ENCODE measurements at places on chromosomes 16 and 17.

DNA sequence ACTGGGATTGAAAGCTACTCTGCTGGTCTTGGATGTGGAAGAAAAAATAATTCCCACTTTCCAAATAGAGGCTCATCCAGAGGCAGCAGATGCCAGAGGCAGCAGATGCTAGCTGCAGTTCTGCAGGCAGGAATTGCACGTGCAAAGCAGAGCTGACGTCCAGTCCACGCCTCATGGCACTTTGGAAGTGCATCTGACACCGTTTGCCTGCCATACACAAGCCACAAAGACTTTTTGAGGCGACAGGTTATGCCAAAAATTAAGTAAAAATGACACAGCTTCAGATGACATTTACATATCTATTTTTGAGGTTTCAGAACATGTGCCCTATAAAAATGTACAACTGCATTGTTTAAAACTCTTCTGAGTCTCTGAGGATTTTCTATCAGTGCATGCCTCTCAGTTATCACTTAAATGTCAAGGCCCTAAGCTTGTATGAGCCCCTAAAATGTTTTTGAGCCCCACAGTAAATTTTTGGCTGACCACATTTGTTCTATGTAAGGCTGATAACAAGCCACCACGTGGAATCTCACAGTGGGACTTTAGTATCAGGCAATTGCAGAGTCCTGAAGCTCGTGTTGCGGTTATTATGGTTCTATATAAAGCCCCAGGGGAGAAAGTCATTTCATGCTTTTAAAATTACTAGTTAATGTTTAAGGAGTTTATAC, 239.2 kb downstream of the PRKCA start:
- DNase-seq = no peak

- DNase-seq = no peak
Observed at GRCh38 chr16:55285586-55285985, 38.4 kb upstream of the IRX6 start.

DNA sequence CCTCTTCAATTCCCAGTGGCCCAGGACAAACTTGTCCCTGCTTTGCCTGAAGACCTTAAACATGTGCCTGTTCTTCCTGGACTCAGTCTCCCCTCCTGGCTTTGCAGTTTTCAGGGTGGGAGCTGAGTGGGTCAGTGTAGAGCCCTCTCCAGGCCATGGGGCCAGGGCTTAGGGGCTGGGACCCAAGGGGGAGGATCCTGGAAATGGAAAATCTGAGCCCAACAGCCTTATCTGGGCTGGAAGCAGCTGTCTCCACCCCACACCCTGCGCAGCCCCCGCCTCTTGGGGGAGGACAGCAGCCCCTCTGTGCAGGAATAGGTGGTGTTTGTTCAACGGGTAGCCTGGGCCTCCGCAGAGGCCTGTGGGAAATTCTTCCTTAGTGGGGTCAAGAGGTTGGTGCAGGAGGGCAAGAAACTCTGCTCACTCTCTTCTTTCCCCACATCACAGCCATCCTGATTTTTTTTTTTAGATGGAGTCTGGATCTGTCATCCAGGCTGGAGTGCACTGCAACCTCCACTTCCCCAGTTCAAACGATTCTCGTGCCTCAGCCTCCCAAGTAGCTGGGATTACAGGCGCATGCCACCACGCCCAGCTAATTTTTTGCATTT, 6.8 kb upstream of the SMTNL2 start:
- no peak for DNase-seq

DNA sequence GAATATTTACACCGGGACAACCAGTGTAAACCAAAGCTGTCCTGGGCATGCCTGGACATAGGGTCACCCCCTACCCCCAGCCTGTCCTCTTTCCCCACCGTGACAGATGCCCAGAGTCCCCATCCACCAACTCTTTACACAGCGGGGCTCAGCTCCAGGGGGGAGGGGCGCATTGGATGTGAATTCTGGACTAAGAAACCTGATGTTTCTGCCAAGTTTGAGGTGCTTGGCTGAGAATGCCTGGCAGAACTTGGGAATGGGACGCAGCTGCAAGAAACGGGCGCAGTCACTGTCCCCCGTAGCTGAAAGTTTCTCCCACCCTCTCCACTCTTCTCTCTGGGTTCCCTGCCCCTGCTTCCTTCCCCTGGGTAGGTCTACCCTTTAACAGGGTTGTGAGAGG, 68.0 kb upstream of the CDC42EP4 start:
- DNase-seq = no peak

DNA sequence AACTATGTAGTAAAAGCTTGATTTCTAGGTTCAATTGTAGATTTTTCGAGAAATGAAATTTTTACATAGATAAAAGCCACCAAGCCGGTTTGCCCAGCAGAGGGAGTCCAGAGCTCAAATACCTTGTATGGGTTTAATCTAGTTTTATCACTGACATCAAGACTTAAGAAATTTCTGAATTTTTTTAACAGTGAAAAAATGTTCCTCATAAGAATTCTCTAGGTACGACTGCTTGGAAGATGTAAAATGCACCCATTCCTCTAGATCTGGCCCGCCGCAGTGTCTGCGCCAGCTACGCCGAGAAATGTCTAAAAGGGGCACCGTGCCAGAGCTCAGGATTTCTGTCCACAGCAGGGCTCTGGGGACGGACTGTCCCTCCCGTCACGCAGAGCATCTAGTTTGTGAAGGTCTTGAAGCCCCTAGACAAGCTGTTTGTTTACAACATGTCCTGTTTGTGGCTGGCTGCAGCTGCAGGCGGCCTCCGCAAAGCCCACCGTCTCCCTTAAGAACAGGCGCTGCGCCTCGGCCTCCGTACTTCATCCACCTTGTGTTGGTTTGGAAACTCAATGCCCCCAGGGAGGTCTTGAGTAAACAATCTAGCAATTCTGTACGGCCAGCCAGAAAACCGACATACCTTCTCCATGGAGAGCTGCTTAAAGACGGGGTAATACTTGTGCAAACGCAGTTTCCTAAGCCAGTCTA, 24.8 kb downstream of the MAP1LC3B start:
- no peak for DNase-seq

DNA sequence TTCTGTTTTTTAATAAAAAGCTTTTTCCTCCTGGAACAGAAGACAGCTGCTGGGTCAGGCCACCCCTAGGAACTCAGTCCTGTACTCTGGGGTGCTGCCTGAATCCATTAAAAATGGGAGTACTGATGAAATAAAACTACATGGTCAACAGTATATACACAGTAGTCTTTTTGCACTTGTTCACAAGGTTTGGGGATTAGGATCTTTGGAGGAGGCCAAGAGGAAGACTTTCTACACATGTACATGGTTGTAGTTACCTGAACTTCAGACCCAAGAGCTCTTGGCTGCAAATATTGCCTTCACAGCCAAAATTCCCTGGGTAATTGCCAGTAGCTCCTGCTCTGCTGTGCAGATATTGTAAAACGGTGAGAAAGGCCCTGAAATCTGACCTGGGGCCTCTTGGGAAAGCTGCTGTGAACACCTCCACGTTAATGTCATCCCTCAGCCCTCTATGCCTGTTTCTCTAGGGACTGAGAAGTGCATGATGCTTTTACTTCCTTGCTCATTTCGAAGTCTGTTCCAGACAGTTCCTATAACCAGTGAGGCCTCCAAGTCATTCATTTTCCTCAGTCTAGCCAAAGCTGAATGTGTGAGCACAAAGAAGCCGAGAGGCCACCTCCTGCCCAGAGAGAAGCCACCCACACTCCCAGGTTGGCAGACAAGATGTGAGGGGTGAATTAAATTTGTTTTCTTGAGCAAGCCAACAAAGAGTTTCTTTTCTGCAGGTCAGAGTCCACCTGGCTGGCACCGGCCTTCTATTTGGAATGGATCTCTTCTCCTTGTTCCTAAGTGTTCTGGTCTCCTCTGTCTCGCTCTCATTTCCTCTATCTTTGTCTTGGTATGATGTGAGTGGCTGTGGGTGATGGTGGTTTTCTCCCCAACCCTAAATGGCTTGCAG, 15.9 kb downstream of the ANKRD40 start:
- DNase-seq = no peak

DNA sequence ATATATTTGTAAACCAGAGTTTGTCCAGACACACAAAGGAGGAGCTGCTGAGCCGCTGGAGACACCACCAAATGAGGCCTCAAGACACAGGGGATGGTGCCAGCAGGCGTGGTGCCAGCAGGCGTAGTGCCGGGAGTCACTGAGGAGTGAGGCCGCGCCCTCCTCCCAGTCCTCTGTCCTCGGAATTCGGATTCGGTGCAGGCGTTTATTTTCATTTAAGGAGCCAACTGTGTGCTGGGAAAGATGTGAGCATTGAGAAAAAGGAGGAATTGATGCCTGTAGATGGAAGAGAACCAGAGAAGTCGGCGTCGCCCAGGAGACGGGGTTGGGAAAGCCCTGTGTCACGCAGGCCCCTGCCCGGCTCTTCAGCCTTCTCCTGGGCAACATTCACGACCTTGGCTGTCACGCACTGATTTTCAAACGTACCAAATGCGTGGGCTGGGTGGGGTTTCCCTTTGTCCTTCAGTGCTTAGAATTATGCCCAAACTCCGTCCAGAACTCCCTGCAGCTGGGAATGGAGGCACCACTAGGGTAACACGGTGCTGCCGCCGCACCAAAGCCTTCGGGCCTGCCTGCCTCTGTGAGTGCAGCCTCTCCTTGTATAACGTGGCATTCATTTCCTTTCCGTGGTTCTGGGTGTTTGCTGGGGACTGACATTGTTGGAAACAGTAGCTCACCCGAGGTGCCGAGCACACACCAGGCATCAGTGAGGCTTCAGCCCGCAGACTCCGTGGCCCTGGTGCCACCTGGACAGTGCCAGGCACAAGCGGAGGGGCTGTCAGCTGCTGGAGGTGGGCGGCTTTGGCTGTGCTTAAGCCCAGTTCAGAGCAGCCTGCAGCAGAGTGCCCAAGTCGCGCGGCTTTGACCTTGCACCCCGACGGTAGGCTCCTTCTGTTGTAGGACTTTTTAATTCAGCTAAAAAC, 49.0 kb upstream of the CHMP6 start:
- DNase-seq = no peak

DNA sequence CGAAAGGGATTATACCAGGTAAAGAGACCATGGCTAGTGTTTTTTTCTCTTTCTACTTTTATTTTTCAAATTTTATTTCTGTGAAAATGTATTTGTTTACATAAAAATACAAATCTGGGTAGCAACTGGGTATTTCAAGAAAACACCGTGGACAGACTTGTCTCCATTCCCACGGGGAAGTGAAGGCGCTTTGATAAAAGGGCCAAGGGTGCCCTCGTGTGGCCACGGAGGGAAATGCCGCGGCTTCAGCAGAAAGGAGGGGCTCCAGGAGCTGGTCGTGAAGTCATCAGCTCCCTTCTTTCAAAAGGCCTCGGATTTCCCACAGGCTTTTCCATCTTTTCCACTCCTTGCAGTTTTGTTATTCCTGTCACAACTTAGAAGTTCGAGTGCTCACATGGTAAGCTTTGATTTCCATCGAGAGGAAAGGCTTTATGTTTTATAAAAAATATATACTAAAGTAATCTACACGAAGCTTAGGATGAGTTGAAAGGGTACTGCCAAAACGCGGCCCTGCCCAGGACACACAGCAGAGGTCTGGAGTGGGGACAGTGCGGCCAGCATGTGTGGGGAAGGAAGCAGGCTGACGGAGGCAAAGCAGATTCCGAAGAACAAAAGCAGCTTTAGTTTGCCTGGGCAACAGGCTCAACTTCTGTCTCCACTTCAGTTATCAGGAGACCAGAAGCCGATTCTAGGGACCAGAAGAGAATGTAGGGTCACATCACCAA, 15.3 kb upstream of the MNT start:
- DNase-seq = peak; percentile 84

GRCh38 chr16:68356249-68356918, 45.6 kb downstream of the PRMT7 start:
- DNase-seq = no peak

DNA sequence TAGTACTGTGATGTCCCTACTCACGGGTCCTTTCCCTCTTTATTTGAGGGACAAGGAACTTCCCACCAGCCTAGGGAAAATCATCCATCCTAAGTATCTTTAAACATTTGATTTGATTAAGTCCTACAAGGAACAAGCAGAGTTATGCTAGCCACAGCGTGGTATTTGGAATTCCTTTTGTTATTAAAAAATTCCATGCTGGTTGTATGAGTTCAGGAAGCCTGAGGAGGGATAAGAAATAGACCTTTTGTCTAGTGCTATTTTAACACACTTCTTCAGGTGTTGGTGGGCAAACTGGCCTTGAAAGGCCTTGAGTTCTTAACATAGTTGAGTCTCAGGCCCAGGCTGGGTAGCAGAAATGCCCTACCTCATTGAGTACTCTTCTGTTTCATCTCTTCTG, 105.4 kb upstream of the TBX2 start:
- DNase-seq = no peak

DNA sequence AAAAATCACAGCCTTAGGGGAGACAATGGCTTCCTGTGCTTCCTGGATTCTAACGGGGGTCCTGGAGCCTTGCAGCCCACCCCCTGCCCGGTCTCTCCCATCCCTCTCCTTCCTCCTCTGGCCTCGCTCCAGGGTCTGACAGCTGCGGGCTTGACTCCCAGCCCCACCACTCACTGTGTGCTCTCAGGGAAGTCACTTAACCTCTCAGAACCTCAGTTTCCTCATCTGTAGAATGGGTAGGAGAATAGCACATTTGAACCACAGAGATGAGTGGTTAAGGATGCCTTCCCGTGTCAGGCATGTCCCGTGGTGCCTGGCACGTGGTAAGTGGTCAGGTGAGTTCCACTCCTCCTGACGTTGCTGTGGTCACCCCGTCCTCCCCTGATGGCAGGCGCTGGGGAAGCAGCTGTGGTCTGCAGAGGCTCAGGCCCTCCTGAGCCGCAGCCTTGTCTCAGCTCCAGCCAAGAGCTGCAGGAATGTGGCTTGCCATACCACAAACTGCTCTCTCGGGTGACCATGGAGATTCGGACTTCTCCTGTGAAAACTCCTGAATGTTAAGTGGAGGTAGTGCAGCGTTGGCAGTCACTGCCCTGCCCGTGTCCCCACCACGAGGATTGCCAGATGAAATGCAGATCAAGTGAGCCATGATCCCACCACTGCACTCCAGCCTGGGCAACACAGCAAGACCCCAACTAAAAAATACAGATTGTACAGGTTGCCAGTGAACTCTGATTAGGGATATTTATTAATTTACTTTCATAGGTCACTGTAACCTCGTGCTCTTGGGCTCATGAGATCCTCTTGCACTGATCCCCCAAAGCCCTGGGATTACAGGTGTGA, 85.7 kb downstream of the NT5M start:
- DNase-seq = no peak

All from neuronal stem cell (in vitro differentiated cells).